Thoracic aorta (tissue), 2 donors: ENCODE measurements at places on chromosomes 16 and 17. TPM values are rescaled to one million over a fixed set of nuclear protein-coding genes. Genes with fewer than 3 reads are reported as not detected.

DNA sequence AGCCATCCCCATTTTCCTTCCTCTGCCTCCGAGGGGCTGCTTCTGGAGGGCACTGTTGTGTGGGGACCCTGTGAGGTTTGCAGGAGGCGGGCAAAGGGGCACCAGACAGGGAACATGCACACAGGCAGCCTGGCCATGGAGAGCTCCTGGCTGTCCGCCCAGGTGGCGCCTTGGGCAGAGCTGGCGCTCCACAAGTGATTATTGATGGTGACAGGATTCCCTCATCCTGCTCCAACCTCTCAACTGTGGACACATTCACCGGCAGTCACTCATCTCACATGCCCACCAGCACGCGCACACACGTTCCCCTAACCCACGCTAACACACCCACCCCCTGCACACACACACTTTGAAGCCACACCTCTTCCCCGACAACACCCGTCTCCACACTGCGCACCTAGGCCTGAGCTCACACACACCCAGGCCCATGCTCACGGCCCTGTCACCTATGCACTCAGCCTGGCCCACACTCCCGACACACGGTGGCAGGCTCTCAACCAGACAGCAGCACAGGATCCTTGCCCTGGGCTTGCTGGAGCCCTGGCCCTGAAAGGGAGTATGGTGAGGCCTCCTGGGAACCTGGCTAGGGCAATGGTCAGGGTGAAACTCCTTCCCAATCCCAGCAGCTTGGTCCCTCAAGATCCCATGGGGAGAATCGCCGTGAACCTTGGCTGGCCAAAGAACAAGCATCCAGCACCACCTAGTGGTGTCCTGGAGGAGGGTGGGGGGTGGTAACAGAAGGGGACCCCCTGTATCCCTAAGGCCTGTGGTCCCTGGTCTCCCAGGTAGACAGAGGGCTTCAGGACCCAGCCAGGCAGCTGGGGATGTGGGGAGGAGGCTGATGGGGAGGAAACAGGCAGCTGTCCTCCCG is 3.6 kb downstream of the PNMT start:
- no peaks in the 10 kb centered on the region for H3K27me3 ChIP-seq
- DNase-seq: no peak
- no peak overlapping the region for H3K27ac ChIP-seq
- H3K4me3 ChIP-seq: no peak overlapping the region

DNA sequence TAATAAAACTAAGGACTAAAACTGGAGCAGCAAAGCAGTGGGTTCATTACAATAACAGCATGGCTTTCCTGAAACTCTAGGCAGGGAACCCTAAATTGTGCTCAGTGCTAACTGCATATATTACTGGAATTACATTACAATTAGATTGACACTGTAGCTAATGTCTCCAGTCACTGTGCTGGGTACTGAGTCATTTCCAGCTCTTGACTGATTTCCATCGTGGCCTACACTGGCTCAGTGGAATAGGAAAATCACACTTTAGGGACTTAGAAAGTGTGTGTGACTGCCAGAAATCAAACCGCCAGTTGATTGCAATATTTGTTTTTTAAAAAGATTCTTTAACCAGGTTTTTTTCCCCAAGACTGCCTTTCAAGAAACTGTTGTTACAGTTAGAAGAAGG is 1447.4 kb upstream of the GOT2 start:
- H3K4me3 ChIP-seq: no peak overlapping the region
- no peak for DNase-seq
- no peaks in the 10 kb centered on the region for H3K36me3 ChIP-seq
- H3K27ac ChIP-seq: no peak overlapping the region

NXPH3 gene
- 61.7 TPM for total RNA-seq

LRRC75A gene
- total RNA-seq: 3.7 TPM

DNA sequence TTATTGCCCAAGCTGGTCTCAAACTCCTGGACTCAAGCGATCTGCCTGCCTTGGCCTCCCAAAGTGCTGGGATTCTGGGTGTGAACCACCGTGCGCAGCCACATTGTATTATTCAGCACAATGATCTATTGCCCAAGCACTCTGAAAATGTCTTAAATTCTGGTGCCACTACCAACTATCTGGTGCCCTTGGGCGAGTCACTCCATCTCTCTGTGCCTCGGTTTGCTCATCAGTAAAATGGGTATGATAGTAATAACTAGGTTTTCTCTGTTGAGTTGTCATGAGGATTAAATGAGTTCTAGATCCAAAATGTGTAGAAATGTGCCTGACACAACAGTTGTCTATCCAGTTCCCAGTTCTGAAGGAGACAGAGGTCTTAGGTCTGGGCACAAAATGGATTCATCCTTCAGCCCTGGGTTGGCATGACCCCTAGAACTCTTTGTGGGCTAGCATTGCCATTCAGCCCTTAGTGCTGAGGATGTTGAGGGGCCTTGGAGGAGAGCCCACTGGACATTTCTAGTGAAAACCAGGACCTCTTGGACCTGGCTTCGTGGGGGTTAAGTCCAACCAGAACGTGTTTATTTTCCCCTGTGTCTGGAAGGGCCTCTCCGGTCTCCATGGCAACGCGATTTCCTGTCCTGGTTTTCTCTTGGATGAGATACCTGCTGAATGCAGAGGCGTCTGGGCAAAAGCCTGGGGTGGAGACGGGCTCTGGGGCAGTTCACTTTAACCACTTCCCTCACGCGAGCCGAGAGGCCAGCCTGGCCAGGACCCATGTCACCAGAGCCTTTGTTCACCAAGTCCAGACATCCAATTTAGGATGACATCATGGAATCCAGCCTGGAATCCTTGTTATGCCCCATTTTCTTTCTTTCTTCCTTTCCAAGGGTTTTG is 43.7 kb upstream of the TNRC6A start:
- peaks cover 20% of the 10 kb centered on the region for H3K4me1 ChIP-seq
- no peaks in the 10 kb centered on the region for H3K36me3 ChIP-seq

DNA sequence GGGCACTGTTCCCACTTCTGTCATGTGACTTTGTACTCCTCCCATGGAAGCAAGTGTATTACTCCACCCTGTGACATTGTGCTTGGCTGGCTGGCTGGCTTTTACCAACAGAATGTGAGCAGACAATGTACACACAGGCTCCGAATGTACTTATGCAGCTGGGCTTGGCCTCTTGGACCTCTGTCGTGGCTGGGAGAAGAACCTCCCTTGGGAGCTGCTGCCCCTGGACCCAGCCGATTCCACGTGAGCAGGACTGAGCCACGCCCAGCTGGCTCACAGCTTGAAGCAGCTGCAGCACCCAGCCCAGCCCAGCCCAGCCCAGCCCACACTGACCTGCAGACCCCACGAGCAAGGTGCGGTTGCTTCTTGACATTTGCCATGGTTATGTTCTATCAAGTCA is 177.5 kb downstream of the RBFOX3 start:
- no peak overlapping the region for H3K27ac ChIP-seq
- DNase-seq: no peak
- no peaks in the 10 kb centered on the region for H3K4me1 ChIP-seq
- H3K27me3 ChIP-seq: no peaks in the 10 kb centered on the region
- H3K36me3 ChIP-seq: no peaks in the 10 kb centered on the region
- no peak overlapping the region for H3K4me3 ChIP-seq

DNA sequence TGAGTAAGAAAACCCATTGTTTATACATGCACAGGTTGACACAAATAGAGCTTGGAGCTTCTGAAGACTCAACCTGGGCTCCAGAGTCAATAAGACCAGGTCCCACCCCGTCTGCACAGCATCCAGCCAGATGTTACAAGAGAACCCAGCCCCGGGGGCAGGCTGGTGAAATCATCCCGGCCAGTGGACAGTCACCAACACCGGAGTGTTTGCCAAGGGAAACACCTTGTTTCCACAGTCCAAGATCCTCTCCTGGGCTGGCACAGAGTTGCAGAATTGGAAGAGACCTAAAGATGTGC is 90.3 kb downstream of the RAB11FIP4 start:
- DNase-seq: no peak
- H3K36me3 ChIP-seq: no peaks in the 10 kb centered on the region
- no peak overlapping the region for H3K4me3 ChIP-seq
- H3K4me1 ChIP-seq: no peaks in the 10 kb centered on the region
- no peak overlapping the region for H3K27ac ChIP-seq
- H3K27me3 ChIP-seq: no peaks in the 10 kb centered on the region

- DNase-seq: peak; percentile 41
- peak overlapping the region; percentile 81 for H3K27ac ChIP-seq
- peak overlapping the region; percentile 11 for H3K4me3 ChIP-seq
- no peaks in the 10 kb centered on the region for H3K27me3 ChIP-seq
Measured at GRCh38 chr16:85514295-85514597, 98.9 kb upstream of the GSE1 start.

DNA sequence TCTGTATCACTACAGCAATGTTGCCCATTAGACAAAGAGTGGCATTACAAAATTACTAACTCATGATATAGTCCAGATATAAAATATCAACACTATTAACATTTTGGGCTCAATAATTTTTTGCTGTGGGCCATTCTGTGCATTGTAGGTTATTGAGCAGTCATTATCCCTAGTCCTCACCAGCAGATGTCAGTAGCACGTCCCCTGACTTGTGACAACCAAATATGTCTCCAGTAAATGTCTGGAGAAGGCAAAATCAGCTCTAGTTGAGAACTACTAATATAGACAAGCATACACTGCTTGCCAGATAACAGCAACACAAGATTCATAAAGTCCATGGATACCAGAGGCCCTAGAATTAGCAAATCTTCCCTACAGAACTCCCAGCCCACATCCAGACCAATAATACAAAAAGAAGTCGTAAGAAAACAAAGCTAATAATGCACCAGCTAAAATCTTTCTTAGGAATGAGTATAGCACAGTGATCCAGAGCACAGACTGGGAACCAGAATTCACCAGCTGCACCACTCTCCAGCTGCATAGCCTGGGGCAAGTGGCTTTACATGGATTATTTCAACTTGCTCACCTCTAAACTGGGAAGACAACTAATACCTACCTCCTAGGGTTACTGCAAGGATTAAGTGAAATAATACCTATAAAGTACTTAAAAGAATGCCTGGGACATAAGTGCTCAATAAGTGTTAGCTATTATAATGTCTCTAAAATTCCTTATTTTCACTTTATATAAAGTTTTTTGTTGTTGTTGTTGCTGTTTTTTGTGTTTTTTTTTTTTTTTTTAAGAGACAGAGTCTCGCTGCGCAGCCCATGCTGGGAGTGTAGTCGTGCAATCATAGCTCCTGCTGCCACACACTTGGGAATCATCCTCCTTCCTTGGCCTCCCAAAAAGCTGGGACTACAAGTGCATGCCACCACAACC is 23.7 kb downstream of the HELZ start:
- H3K27me3 ChIP-seq: no peaks in the 10 kb centered on the region
- peaks cover 16% of the 10 kb centered on the region for H3K36me3 ChIP-seq
- no peak for DNase-seq

- H3K27me3 ChIP-seq: no peaks in the 10 kb centered on the region
- H3K27ac ChIP-seq: no peak overlapping the region
- no peaks in the 10 kb centered on the region for H3K36me3 ChIP-seq
- H3K4me3 ChIP-seq: no peak overlapping the region
Measured at GRCh38 chr17:15171167-15172047, 93.7 kb downstream of the PMP22 start.

DNA sequence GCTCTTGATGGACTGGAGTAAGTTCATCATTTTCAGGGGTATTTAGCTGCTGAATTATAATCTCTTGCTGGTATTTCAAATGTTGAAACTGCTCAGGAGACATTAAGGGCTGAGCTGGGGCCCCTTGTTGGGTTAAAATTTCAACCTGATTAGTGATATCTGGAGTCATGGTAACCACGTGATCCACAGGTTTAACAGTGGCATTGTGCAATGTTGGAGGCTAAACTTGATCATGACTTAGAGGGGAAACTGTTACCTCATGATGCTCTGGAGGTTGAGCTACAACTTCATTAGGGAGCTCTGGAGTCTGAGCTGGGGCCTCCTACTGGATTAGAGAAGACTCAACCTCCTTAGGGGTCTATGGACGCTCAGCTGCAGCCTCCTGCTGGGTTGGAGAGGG is 17.2 kb upstream of the MPP2 start:
- H3K4me1 ChIP-seq: peaks cover 10% of the 10 kb centered on the region
- H3K36me3 ChIP-seq: no peaks in the 10 kb centered on the region
- H3K4me3 ChIP-seq: no peak overlapping the region
- no peak for DNase-seq

GRCh38 chr17:42680331-42680808 is 1.3 kb downstream of the CCR10 start:
- H3K4me1 ChIP-seq: peaks cover 48% of the 10 kb centered on the region
- peaks cover 4% of the 10 kb centered on the region for H3K36me3 ChIP-seq
- DNase-seq: no peak
- no peaks in the 10 kb centered on the region for H3K27me3 ChIP-seq
- peak overlapping the region; percentile 93 for H3K4me3 ChIP-seq

DNA sequence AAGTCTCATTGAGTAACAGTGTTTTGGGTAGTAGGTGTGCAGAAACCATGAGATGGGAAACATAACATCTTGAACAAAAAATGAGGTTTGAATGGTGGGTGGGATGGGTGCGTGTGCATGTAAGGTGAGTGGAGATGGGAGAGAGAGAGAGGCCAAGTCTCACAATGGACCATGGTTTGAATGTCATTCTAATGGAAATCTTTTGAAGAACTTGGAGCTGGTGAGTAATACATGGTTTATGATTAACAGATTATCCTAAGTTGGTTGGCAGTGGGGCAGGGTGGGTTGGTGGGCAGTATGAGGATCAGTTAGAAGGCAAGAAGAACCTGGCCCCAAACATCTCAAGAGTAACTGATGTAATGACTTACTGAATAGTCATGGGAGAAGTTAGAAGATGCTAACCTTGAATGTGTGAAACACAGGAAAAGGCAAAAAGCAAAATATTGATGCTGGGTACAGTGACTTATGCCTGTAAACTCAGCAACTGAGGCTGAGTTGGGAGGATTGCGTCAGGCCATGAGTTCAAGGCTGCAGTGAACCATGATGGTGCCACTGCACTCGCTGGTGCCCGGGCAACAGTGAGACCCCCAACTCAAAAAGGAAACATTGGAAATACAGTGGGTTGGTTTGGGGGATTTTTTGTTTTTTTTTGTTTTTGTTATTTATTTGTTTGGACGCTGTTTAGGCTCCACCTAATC is 32.7 kb downstream of the ZNF207 start:
- H3K36me3 ChIP-seq: peaks cover 13% of the 10 kb centered on the region
- H3K4me3 ChIP-seq: no peak overlapping the region
- DNase-seq: no peak
- no peaks in the 10 kb centered on the region for H3K4me1 ChIP-seq

JPH3 gene
- total RNA-seq: not detected

DNA sequence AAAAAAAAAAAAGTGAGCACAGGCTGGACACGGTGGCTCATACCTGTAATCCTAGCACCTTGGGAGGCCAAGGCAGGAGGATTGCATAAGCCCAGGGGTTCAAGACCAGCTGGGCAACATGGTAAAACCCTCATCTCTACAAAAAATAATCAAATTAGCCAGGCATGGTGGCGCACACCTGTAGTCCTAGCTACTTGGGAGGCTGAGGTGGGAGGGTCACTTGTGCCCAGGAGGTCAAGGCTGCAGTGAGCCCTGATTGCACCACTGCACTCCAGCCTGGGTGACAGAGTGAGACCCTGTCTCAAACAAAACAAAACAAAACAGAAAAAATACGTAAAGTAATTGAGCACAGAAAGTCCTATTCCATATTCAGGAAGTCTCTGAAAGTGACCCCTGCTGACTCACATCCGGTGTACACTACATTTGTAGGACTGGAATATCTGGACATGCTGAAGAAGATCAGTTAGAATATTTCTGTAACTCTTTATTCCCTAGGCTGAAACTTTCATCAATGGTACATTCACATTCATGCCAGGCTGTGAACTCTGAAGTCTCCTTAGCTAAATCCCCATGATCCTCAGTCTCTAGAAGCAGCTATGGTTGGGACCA is 66.0 kb upstream of the HAS3 start:
- H3K4me1 ChIP-seq: peaks cover 16% of the 10 kb centered on the region
- no peak for DNase-seq
- H3K27me3 ChIP-seq: no peaks in the 10 kb centered on the region
- no peak overlapping the region for H3K4me3 ChIP-seq
- peaks cover 12% of the 10 kb centered on the region for H3K36me3 ChIP-seq
- no peak overlapping the region for H3K27ac ChIP-seq

LRRC37A gene
- 3.4 TPM for total RNA-seq
